ENCODE measurements at places on chromosomes 2 and 18. TPM values are rescaled to one million over a fixed set of nuclear protein-coding genes. Genes with fewer than 3 reads are reported as not detected.

The SATB2 gene
- total RNA-seq = 7.8 TPM

GRCh38 chr18:42373584-42373983 lies 418.6 kb downstream of the PIK3C3 start:
- DNase-seq = no peak

The TACR1 gene
- 0.25 TPM for total RNA-seq

- DNase-seq = no peak
Measured at GRCh38 chr2:137708311-137708710, 256.0 kb upstream of the HNMT start.

DNA sequence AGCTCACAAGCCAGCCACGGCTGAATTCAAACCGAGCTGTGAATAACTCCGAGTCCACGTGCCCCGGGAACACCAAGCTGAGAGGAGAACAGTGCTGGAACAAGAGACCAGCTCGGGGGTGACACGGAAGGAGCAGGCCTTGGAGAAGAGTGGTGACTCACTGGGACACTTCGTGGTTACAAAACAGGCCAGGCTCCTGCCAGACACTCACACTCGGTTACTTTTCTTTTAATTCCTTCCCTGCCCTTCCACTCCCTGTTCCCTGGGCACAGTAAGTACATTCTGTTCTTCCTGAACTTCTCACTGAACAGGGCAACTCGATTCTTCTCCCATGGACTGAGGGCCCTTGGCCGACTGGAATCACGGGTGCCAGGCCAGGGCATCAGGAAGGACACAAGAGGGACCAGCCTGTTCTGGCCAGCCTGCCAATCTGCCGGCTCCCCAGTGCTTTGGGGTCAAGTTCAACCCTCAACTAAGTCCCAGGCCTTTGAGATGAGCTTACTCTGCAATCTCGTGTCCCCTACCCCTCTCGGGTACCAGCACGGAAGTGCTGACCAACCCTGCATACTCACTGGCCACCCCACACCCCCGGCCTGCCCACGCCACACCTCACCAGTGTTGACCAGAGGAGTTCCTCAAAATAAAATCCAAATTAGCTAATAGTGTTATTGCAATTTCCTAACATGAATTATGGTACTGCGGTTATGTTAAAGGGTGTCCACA lies 87.5 kb downstream of the TFCP2L1 start:
- DNase-seq = peak; percentile 81

DNA sequence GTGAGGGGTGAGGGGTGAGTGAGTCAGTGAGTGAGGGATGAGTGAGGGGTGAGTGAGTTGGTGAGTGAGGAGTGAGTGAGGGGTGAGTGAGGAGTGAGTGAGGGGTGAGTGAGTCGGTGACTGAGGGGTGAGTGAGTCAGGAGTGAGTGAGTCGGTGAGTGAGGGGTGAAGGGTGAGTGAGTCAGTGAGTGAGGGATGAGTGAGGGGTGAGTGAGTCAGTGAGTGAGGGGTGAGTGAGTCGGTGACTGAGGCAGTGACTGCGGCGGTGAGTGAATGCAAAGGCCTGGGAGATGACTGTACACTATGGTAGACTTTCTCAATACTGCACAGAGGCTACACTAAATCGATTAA lies 16.6 kb downstream of the THAP4 start:
- peak; percentile 10 for DNase-seq

The UNC80 gene
- not detected for total RNA-seq

GRCh38 chr2:237217995-237218616 lies 132.4 kb downstream of the COPS8 start:
- DNase-seq = no peak

DNA sequence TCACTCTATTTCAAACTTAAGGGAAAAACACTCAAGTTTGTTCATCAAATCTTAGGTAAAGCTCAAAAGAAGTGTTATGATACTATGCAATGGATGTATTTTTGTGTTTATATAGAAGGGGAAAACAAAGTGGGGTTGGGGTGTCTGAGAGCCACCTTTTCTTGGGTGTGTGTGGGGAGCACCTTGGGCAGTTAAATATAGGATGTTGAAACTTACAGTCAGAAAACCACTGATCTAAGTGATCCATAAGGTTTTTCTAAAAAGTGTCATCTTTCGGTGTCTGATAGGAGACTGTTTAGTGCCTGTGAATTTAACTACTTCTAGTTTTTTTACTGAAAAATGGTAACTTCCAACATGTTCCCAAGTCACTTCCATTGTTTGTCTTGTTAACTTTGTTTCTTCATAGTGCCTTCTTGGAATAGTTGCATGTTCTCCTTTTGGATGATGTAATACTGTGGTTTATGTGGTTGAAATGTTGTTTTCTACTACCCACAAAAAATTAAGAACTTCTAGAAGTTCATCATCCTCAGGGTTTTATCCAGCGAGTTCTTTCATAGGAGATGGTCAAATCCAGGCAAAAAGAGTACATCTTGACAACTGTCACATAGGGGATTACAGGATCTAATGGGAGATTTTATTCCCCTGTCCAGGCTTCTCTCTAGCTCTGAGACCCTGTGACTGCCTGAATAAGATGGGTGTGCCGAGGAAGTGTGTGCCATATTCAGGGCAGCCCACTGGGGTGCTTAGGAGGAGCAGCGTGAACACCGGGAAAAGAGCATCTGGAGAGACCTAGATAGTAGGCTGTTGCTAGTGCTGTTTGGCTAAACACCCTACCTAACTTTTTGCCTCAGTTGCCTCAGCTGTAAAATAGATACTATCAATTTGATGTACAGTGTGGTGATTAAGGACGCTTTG lies 46.2 kb downstream of the CAB39 start:
- peak; percentile 85 for DNase-seq

DNA sequence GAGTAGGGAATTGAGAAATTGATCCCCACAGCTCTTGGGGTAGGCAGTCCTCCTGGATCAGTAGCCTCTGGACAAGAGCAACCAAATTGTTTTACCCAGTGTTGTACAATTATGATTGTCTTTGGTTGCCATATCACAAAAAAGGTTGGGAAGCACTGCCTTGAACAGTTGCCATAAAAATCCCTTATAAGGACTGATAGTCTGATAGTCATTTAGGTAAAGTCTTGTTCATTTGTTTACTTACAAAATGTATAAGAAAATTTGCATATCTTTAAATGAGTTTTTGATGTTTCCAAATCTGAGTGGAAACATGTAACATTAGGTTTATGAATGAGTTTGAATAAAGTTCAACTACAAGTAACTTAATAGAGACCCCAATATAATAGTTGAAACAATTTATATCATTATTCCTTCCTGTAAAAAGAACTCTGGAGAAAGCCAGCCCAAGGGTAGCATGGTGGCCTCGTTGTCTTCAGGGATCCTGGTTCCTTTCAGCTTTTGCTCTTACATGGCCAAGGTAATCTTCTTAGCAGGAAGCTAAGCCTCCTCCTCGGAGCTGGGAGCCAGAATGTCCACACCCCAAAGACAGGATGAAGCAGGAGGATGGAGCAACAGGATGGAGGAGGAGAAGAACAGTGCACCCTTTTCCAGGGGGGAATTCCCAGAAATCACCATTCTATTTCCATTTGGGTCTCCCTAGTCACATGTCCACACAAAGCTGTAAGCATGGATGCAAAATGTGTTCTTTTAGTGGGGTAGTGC lies 35.7 kb upstream of the NEMP2 start:
- no peak for DNase-seq

DNA sequence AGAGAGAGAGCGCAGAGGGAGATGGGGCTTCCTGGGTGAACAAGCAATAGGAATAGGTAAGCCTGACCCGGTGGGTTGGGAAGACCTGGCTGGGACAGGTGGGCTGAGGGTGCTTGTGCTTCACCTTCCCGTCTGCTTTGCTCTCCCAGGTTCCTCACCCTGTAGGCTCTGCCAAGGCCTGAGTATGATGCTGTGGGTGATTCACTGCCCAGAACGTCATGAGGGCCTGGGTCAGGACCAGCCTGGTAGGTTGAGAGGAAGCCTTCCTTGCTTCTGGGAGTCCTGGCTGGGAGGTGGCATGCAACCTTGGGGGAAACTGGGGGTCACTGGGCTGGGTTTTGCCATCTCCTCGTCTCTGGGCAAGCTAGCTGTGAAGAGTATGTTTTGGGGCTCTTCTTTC lies 220.2 kb upstream of the APCDD1 start:
- DNase-seq = peak; percentile 26

GRCh38 chr2:54438271-54438670 lies 17.9 kb upstream of the SPTBN1 start:
- no peak for DNase-seq

DNA sequence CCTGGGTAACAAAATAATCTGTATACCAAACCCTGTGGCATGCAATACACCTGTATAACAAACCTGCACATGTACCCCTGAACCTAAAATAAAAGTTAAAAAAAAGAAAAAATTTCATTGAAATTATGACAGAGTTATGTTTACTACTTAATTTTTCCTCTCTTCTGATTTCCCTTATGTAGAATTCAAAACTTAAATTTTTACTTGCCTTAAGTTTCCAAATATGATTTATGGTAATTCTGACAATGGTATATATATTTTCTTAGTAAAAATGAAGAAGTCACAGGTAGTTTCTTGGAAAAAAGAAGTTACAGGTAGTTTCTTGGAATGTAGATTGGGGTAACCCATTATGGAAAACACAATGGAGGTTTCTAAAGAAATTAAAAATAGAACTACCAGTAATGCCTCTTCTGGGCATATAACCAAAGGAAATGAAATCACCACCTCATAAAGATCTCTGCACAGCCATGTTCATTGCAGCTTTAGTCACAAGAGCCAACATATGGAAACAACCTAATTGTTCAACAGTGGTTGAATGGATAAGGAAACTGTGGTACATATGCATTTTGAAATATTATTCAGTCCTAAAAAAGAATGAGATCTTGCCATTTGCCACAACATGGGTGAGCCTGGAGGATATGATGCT lies 164.9 kb downstream of the BABAM2 start:
- peak; percentile 26 for DNase-seq

The SP140L gene
- 7.6 TPM for total RNA-seq

Measured in M059J (cell line).